ENCODE measurements at places on chromosomes 4 and X.

DNA sequence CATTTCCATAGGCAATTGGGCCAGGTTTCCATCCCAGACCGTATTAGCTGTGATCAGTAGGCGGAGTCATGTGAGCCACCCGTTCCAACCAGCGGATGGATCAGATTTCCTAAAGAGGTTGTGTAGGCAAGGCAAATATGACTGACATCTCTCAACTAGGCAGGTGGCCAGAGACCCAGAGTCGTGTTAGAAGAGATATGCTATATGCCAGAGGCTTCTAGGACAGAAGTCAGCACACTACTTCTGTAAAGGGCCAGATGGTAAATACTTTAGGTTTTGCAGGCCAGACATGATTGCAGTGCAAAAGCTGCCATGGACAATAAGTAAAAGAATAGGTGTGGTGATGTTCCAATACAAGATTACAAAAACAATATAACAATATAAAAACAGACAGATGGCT is 788.4 kb downstream of the RPA4 start:
- DNase-seq: no peak

- no peak for DNase-seq
Measured at GRCh38 chr4:72171761-72172160, 140.0 kb downstream of the NPFFR2 start.

DNA sequence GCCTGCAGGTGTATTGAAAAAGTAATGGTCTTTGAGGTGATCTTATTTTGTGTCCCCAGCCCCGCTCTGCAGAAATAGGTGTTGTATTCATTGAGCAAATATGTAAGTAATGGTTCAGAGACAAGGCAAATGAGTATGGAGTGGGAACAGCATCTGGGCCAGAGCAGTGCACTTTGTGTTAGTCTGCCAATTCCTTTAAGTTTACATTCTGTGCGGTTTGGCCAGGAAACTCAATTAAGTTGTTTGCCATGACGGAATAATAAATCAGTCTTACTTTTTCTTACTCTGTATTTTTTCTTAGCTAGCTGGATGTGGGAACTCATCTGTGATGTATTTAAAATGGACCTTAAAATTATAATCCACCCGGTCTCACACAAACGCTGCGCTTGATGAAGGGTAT is 12.6 kb downstream of the DCLK2 start:
- DNase-seq: no peak

GRCh38 chr4:139163806-139164206 is 13.2 kb downstream of the ELF2 start:
- no peak for DNase-seq

GRCh38 chrX:56978172-56978571 is 17.2 kb downstream of the SPIN3 start:
- DNase-seq: peak; percentile 11

DNA sequence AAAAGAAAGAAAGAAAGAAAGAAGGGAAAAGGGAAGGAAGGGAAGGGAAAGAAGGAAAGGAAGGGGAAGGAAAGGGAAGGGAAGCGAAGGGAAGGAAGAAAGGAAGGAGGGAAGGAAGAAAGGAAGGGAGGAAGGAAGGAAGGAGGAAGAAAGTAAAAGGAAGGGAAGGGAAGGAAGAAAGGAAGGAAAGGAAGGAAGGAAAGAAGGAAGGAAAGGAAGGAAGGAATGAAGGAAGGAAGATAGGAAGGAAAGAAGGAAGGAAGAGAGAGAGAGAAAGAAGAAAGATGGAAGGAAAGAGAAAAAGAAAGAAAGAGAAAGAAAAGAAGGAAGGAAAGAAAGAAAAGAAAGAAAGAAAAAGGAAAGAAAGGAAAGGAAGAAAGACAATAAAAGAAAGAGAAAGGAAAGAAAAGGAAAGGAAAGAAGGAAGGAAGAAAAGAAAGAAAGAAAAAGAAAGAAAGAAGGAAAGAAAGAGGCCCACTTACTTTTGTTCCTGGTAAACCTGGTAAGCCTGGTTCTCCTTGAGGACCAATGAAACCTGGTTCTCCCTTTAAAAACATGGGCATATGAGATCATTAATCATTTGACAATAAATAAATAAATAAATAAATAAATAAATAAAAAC is 105.9 kb upstream of the ETNPPL start:
- DNase-seq: no peak

- DNase-seq: no peak
Measured at GRCh38 chr4:140281828-140282552, 91.5 kb upstream of the SCOC start.

DNA sequence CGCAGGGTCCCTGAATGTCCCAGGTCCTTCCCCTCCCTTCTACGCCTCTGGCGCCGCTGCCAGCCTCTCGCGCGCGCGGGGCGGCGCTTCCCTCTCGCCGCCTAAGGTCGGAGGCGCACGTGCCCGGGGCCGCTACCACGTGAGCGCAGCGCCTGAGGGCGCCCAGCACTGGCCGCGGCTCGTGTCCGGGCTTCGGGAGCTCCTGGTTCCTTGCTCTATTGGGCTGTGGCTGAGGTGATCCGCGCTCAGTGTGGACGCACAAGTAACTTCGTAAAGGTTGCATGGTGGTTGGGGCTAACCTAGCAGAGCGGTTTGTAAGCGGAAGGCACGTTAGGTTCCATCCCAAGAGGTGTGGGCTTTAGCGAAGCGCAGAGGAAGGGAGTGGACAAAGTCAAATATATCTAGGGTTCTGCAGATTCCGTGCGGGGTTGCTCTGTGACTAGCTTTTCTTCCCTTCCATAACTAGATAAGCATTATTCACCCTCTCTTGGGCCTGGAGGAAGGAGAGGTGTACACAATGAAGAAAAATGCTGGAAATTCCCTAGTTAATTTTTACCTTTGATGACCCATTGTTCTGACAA is 1.8 kb downstream of the TLL1 start:
- DNase-seq: peak; percentile 8

- no peak for DNase-seq
Measured at GRCh38 chrX:65508851-65509250, 25.7 kb downstream of the LAS1L start.

DNA sequence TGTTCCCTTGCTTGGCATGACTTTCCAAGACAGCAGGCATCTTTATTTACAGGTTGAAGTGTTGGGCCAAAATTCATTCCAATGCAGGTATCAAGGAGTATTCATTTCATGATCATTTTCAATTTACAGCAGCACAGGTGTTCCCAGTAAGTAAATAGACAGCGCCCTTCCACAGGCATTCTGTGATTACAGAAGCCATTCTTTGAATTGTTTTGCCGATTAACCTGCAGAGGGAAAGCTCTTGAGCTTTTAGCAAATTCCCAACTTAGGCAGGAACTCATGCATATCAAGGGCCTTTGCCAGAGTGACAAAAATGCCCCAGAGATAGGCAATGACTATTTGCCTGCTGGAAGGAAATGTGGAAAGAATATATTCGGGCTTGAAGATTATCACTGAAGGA is 6.8 kb downstream of the TXK start:
- no peak for DNase-seq

DNA sequence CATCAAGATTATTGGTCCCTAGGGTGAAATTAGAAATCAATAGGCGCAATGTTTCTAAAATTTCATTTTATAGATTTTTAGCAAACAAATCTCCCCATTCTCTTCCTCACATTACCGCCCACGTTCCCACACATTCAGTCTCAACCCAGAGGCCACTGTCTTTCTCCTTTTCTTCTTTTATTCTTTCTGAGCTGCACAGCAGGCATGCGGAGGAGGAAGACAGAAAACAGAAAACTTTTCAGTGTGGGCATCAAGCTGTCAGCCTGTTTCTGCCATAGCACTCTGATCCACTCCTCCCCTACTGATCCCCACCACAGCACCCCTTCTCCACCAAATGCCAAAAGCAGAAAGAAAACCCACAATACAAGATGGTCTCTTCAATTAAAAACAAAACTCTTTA is 94.8 kb upstream of the ADAMTS3 start:
- DNase-seq: no peak

GRCh38 chr4:105594099-105595010 is 41.9 kb downstream of the ARHGEF38 start:
- no peak for DNase-seq

GRCh38 chr4:25090516-25090915 is 59.8 kb upstream of the LGI2 start:
- DNase-seq: no peak

All from NCI-H526 treated with DMSO at 0.1 percent for 48 hours (cell line).